ENCODE measurements at places on chromosomes 2 and 18.

GRCh38 chr2:190529486-190530247 is 4.9 kb downstream of the NEMP2 start:
- DNase-seq: no peak

GRCh38 chr2:168536925-168537466 is 80.9 kb downstream of the CERS6 start:
- DNase-seq: no peak

DNA sequence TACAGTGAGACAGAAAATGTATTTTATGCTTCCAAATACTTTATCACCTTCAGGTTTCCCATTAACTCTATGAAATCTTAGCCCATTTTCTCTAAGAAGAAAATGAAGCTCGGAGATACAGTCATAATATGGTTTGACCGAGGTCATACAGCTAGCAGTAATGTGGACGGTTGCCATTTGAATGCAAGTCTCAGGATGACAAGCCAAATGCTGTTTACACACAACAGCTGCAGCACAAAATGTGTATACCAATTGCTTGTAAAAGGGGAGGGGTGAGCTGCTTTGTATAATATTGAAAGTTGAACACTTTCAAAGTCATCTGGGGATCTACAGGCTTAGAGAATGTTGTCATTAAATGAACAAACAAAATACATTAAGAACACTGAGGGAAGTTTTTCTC is 93.8 kb upstream of the FSIP2 start:
- DNase-seq: no peak

DNA sequence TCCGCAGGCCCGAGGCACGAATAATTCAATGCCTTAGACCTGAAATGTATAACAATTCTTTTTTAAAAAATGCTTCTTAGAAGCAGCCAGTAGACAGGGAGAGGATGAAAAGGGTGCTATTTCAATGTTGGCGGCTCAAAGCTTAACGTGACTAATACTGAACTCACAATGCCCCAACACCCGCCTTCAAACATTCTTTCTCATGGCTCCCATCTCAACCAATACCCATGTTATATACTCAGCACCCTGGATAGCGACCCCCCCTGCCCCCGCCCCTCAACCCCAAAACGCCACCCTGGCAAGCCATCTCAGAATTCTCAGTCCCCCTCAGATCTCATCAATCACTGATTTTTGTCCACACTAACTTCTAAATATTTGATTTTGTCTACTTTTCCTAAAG is 4.4 kb downstream of the FBXO41 start:
- no peak for DNase-seq

DNA sequence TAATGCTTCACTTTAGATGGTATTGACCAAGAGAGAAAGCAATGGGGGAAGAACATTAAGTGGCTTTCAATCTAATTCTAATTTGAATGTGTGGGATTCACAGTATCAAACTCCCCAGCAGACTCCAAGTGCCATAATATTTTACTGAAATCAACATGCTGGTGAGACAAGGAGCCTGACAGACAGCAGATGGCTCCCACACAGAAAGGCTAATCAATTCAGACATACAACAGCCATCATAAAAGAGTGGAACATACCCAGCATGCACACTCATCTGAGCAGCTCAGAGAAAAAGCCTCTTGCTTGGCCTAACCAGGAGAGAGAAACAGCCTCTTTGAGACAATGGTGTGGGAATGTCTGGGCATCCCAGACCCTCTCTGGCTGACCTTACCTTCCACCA is 186.5 kb upstream of the SKOR2 start:
- no peak for DNase-seq

Measured in H1 (cell line).